Activated CD4-positive, alpha-beta T cell treated with anti-CD3 and anti-CD28 coated beads, Interleukin-2, amount 50 U/mL, for 48 hours (primary cell): ENCODE measurements at places on chromosomes 7 and 10.

DNA sequence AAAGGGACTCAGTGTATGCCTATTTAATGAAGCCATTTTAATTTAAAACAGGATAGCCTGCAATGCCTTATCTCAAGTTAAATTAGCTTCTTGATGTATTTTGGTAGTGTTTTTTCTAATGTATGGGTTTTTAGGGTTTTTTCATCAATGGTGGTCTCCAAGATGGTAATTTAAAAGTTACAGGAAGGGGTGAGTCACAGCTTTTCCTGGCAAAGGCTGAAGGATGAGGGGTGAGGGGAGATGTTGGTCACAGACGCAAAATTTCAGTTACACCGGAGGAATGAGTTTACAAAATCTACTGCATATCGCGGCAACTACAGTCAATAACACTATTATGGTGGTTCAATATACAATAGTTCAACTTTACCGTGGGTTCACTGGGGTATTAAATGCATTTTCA lies 31.6 kb downstream of the CCDC3 start:
- no peak for DNase-seq

DNA sequence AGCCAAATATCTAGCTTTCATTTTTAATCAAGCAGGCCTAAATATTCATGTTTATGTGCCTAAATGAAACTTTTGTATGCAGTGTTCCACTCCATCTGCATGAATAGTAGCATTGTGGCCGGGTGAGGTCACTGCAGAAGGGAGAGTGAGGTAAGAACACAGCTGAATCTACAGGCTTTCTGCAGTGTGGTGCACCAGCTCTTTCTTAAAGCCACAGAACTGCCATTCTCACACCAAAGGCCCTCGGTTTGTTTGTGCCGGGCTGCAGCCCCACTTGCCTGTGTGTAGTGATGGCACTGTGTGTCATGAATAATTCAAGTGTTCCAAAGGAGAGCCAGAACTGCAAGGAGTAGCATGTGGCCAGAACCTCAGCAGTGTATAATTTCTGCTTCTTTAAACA lies 204.1 kb downstream of the TRIL start:
- no peak for DNase-seq

DNA sequence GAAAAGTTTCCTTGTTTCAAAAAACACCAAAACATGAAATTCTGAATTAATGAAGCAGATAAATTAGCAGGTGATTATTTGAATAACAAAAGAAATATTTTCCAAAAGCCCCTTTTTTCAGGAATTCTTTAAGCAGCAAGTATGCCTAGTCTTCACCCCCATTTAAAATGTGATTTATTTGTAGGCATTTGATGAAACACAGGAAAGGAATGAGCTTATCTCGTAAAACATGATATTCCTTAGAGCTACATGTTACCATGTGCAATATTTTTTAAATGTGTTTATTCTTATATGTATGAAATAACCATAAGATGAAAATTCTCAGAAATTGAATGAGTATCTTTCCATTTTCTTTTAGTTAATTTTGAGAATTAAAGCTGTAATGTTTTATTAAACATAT lies 106.1 kb downstream of the CHN2 start:
- no peak for DNase-seq

GRCh38 chr7:140049339-140050024 lies 13.3 kb downstream of the PARP12 start:
- no peak for DNase-seq

GRCh38 chr10:35447693-35448407 lies 111.5 kb downstream of the CCNY start:
- no peak for DNase-seq

- no peak for DNase-seq
Observed at GRCh38 chr7:85055906-85056305, 130.9 kb downstream of the SEMA3D start.

- DNase-seq: peak; percentile 51
Observed at GRCh38 chr7:99623091-99623693, 6.4 kb downstream of the ZSCAN25 start.

DNA sequence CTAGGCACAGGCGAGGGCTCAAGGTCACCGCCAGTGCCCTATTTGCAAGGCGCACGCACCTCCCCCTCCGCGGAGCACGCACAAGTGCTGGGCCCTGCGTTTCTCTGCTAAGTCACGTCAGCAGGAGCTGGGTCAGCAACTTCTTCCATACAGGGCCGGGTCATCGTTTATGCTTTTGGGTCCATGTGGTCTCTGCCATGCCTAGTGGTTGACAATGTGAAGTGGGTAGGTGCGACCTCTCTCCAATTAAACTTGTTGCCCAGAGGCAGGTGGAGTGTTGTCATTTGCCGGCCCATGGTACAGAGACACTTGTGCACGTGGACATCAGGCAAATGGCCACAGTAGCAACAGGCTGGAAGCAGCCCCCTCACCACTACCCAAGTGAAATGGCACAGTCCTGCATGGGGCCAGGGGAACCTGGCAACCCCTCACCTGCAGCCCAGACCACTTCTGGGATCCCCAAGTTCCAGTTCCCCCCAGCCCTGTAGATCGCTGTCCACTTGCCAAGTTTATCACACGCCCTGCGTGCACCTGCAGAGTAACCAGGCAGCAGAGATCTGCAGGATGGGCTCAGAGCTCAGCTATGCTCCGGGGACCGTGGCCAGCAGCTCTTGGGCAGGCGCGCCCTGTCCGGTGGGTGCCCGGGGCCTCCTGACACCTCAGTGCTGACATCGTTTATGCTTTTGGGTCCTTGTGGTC lies 86.1 kb upstream of the PPP2R2D start:
- no peak for DNase-seq

DNA sequence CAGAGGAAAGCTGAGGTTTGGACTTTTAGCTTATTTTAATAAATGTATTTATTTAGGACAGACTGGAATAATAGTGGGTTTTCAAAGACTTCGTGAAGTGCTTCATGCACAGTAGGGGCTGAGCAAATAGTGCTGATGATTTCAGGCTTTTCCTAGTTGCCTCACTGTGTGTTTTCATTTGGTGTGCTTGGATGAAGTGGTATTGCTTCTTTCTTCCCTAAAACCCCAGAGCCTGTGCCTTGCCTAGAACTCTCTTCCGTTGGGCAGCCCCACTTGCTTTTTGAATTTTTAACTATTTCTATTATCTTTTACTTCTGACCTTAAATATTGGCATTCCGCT lies 49.6 kb downstream of the ARID5B start:
- no peak for DNase-seq

GRCh38 chr10:69663369-69663947 lies 33.4 kb downstream of the FAM241B start:
- no peak for DNase-seq

DNA sequence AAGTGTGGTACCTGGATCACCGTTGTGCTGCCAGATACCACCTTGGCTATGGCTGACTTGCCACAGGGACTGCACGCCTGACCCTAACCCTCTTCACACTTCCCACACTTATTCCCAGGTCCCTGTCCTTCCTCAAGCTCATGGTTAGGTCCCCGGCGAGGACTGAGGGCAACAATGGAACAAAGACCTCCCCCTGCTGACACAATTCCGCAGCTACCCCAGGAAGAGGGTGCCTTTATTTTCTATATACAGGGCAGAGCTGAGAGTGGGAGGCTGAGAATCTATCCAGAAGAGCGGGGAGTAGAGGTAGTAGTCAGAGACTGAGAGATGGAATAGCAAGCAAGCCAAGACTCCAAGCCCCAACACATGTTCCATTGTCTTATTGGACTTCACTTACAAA lies 118.1 kb upstream of the SEM1 start:
- DNase-seq: no peak

- DNase-seq: no peak
Observed at GRCh38 chr10:5811387-5811821, 1.8 kb downstream of the GDI2 start.

GRCh38 chr10:97024168-97025073 lies 161.3 kb downstream of the SLIT1 start:
- no peak for DNase-seq
